Cortex of kidney (tissue), 1 donor: ENCODE measurements at places on chromosomes 7 and 10.

- DNase-seq = no peak
Measured at GRCh38 chr7:44693641-44694313, 54.9 kb upstream of the ZMIZ2 start.

DNA sequence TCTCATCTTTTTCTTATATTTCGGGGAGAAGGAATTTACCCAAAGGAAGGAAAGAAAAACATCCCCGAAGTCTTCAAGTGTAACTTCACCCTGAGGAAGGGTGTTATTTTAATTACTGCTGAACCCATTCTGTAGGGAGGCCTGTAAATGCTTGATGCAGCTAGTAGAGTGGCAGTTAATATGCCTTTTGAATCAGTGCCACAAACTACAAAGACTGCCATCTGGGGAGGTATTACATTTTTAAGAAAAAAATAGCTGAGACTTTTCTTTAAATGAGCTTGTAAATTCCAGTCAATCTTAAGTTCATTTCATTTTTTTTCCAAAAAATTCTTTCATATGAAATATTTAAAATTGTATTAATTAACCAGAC is 233.1 kb upstream of the FERD3L start:
- DNase-seq = no peak

DNA sequence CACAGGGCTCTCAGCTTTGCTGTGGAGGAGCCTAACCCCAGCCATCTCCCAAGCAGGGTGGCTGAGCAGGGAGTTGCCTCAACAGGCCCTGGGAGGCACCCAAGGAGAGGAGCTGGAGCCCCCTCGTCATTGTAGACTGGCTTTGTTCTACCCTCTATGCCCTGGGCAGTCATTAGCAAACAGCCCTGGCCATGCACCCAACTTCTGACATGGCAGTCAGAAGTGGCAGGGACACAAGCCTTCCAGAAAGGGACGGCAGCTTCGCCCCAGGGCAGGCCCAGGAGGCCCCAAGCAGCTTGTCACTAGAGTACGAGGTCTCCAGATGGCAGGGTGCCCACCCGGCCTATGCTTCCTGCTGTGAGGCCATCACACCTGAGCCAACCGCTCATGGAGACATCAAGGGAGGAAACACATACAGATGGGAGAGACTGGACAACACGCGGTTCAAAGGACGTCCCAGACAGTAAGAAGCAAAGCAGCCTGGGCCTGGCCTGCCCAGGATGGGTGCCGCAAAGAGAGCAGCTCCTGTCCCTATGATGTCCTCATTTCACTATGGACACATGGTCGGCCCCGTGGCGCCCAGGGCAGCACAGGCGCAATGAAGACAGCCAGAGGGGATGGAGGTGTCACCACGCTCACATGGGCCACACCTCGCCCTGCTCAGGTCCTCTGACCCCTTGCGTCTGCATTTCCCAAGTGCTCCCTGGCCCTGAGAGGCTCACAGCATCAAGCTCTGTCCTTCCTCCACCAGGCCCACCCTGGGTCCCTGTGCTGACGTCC is 190.9 kb upstream of the CXCL12 start:
- DNase-seq = no peak

DNA sequence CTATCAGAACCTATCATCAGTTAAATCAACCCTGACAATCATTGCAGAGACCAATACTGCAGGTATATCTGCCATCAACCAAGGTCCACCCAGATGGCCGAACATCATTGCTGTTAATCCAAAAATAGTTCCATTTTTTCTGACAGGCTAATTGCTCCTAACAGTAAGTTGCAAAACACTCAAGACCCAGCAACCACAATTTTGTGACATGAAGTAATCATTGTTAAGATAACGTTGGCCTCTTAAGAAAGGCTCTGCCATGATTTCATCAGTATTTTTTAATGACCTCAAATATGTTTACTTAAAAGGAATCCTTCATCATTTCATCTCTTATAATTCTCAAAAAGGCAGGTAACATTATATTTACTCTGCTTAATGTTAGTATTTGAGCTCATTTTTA is 553.4 kb upstream of the POM121L12 start:
- no peak for DNase-seq

DNA sequence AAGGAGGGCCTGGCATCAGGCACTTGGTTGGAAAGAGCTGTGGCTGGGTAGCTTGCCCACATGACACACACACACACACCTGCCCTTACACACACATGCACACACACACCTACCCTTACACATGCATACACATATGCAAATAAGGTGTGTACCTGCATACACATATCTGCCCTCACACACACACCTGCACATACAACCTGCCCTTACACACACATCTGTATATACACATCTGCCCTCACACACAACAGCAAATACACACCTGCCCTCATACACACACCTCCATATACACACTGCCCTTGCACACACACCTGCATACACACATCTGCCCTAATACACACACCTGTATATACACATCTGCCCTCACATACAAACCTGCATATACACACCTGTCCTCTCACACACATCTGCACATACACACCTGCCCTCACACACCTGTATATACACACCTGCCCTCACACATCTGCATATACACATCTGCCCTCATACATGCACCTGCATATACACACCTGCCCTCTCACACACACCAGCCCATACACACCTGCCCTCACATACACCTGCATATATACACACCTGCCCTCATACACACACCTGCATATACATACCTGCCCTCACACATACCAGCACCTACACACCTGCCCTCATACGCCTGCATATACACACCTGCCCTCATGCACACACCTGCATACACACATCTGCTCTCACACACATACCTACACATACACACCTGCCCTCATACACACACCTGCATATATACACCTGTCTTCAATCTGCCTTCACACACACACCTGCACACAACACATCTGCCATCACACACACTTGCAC is 82.9 kb downstream of the GRID1 start:
- no peak for DNase-seq

DNA sequence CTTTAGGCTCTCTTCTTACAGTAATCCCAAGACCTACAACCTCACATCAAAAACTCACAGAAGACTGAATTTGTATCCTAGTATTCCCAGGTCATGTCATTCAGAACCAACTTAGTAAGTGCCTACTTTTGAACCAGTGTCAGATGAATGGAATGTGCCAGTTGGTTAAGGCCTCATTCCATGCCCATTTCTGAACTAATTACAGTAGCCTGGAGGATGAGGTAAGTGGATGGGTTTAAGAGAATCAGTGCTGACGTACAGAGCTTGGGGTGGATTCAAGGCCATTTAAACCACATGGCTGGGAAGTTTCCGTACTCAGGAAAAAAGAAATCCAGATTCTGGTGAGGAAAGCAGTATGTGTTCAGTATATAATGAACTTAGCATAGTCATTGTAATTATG is 21.9 kb upstream of the FOXP2 start:
- DNase-seq = no peak

- DNase-seq = no peak
Measured at GRCh38 chr7:114973147-114973546, 51.3 kb downstream of the MDFIC start.

GRCh38 chr7:112770051-112770450 is 20.1 kb downstream of the TMEM168 start:
- no peak for DNase-seq

DNA sequence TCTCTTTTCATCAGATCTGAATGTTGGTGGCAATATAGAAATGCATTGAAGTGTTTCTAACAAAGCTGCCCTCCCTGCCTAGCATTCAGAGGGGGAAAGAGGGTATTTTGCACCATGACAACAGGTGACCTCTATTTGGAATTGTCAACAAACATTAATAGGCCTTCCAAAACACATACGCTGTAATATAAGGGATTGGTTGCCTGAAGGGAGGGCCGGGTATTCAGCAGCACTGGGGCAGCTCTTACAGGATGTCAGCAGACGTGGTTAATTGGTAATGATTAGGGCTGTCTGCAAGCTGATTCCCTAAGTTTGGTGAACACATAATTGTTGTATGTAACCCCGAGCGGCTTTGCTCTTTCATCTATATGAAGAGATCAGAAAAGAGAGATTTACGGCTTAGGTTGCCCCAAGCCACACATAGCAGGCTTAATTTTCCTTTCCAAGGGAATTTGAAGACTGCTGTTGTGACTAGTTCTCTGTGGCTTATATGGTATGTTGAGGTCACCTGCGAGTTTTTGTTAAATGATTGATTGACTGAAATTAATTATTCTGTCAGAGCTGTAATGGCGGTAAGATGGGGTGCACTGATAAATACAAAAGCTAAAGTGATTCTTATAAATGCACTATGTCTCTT is 759.3 kb downstream of the LRMDA start:
- DNase-seq = no peak

GRCh38 chr7:107803009-107803610 is at the start of gene SLC26A3:
TSS of gene SLC26A3 (minus strand) at chr7:107803223. CDS start at chr7:107794509, 8,714 bp downstream.
- no peak for DNase-seq

DNA sequence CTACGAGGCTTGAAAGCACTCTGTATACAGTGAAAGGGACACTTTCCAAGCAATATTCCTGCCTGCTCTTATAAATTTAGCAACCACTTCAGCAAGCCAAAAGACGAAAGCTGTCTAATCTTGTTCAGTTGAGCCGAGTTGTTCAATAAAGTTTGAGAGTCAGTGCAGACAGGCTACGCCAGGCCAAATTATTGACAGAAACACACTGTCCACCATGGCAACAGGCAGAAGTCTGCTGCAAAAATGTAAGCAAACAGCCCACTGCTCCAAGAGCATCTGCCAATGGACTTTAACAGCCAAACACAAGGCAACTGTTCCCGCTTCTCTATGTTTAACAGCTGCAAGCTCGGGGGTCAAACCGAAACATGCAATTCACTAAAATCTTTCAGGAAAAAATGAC is 85.7 kb downstream of the GLI3 start:
- no peak for DNase-seq

GRCh38 chr7:16447876-16448275 is 17.7 kb downstream of the SOSTDC1 start:
- DNase-seq = no peak

DNA sequence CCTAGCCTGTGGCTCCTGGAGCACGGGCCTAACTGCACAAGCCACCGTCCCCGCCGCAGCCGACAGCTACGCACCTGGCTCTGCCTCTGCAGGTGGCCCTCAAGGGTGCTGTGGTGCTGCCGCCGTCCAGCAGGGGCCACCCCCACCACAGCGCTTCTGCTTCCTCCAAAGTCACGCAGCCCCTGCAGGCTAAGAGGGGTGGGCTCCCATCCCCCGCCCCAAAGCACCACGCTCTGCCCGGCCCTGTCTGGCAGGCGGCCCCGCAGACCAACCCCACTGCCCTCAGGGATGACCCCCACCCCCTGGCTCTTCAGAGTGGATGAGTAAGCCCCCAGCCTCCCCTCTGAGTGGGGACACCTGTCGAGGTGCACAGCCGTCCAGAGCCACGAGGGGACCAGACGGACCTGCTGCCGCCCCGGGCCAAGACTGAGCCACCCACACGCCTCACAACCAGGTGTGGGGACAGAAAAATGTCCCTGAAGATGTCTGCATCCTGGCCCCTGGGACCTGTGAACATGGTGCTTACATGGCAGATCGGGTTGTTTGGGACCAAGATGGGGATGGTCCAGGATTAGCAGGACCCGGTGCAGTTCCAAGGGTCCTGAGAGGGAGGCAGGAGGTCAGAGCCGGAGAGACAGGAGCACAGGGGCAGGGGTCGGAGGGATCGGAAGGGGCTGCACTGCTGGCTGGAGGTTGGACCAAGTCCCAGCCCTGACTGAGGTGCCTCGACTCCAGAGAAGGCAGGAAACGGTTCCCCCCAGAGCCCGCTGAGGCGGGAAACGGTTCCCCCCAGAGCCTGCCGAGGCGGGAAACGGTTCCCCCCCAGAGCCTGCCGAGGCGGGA is 9.0 kb upstream of the ADAP1 start:
- no peak for DNase-seq

- no peak for DNase-seq
Measured at GRCh38 chr7:11625669-11626068, 206.3 kb downstream of the THSD7A start.

DNA sequence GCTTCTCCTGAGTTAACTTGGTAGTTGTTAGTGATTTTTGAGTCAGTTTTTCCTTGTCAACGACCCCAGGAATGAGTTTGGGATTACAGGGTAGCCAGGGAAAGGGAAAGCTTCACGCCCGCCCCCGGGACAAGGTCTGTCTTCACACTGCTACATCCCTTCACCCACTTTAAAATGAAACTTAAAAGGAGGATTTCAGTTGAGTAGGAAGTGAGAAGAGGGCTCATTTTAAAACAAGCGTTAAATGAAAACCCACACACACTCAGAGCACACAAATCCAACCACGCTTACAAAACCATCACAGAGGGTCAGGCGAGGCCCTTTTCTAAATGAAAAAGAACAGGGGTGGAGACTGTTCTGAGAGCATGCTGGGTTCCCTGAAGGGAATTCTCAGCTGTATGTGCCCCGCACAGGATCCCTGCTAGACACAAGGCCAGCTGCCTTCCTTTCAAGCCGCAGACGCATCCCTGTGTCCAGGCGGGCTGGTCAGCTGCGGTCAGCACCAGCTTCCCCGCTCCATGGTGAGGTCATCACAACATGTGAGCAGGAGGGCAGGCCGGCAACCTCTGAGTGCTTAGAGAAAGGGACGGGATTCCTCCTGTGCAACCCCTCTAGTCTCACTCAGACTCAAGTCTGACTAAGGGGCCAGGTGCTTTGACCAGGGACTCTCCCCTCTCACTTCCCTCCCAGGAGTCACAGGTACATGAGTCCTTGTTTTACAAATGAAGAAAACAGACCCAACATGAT is 111.8 kb downstream of the EGFR start:
- DNase-seq = no peak

DNA sequence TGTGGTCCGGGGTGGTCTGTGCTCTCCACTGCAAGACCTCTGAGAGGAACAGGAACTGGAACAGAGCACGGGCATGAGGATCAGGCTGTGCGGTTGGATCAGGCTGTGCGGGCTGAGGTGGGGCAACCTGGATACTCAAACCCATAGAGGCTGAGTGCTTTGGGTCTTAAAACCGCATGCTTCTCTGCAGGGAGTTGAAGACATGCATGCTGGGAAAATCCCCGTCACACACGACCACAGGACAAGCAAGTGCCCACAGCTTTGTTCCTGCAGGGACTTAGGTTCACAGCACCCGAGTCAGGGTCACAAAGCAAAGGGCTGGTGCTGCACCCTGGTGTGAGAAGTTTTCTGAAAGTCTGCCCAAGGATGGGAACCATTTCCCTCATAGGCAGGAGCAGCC is 221.2 kb downstream of the ZMYND11 start:
- DNase-seq = no peak

DNA sequence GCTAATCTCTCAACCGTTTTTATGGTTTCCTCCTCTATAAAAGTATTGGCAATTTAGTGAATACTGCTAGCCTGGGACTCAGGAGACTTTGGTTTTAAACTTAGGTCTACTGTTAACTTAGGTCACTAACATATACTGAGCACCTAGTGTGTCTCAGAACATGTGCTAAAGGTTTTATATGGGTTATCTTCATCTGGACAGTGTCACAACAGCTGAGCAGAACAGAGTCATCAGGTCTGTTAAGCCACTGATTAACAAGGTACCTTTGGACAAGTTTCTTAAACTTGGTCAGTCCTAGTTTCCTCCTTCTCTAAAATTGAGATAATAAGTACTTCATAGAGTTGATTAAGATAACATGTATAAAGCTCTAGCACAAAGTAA is 30.6 kb downstream of the NET1 start:
- DNase-seq = no peak
